ENCODE measurements at places on chromosomes 7 and 10.

- no peak for DNase-seq
Observed at GRCh38 chr10:130140425-130140824, 4.2 kb downstream of the GLRX3 start.

DNA sequence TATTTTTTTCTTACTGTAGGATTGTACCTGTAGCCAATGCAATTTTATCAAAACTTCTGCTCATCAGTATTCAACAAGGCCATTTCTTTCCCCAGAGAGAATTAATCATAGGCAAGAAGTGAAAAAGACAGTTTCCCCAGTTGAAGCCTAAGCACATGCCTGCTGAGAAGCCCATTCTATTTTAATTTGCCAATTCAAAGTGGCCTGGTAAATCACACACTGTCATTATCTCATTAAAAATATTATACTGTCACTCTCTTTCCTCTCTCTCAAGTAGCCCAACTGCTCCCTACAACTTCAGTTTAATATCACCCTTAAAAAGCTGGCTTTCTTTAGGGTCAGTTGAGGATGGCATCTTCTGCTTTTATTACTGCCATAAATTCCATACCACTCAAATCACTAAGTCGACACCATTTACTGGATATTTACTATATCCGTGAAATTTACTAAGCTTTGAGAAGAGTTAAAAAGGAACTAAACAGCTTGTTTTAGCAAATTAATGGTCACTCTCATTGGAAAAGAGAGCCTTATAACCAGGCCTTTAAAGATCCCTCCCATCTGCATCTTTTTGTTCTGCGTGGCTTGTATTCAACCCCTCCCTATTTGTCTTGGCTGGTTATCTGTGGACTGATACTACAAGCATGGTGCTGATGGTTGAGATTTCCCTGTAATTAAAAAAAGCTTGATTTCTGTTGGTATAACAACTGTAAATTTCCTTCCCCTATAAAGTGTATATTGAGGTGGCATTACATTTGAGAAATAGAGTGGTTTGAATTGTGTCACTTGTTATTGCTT is 30.6 kb downstream of the COL28A1 start:
- DNase-seq = no peak

GRCh38 chr7:23458044-23458443 is 12.2 kb downstream of the IGF2BP3 start:
- no peak for DNase-seq

DNA sequence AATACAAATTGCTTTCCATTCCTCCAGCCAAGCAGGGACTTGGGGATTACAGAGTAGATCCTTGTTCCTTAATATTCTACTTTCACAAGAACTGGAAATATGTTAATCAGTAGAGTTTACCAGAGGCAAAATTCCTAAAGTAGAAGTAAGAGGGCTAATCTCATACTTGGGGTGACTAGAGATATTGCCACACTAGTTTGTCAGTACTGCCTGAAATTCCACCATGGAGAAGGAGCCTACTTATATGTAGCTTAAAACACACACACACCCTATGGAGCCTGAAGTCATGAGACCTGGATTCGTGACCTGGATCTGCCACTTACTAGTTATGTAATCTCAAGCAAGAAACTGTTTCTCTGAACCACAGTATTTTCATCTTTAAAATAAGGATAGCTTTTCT is 33.9 kb downstream of the STRIP2 start:
- DNase-seq = no peak

All from activated CD4-positive, CD25-positive, alpha-beta regulatory T cell treated with anti-CD3 and anti-CD28 coated beads, Interleukin-2, amount 50 U/mL, for 72 hours (primary cell).